ENCODE measurements at places on chromosomes 7 and 10. TPM values are rescaled to one million over a fixed set of nuclear protein-coding genes. Genes with fewer than 3 reads are reported as not detected.

The TMEM176A gene
- 1.2 TPM for total RNA-seq

The SRRM3 gene
- 15.2 TPM for total RNA-seq

The SLC16A9 gene
- 16.1 TPM for total RNA-seq

The HYAL4 gene
- total RNA-seq, result not detected

The CALHM3 gene
- not detected for total RNA-seq

The UNC5B gene
- 7.4 TPM for total RNA-seq

The NACAD gene
- total RNA-seq, result 7.6 TPM

The PLEKHS1 gene
- not detected for total RNA-seq

The LLCFC1 gene
- not detected for total RNA-seq

The NPY4R2 gene
- 1.6 TPM for total RNA-seq

The ZNF365 gene
- total RNA-seq, result 19.8 TPM

The AQP1 gene
- total RNA-seq, result 7.6 TPM

The TAF5 gene
- total RNA-seq, result 6.7 TPM

The EBLN1 gene
- not detected for total RNA-seq

The ZNF316 gene
- 17.3 TPM for total RNA-seq

The CDC14C gene
- not detected for total RNA-seq

The MAP3K8 gene
- total RNA-seq, result 4.8 TPM

The EIF5AL1 gene
- total RNA-seq, result 0.23 TPM

The CLDN3 gene
- 0.69 TPM for total RNA-seq

The EMX2 gene
- 1.4 TPM for total RNA-seq

The ZP3 gene
- total RNA-seq, result 1.4 TPM

The TMEM273 gene
- total RNA-seq, result 2.1 TPM

The LIPM gene
- not detected for total RNA-seq

The MOGAT3 gene
- not detected for total RNA-seq

The CYP2C18 gene
- 0.23 TPM for total RNA-seq

Measured in diencephalon (tissue), 1 donor.